ENCODE measurements at places on chromosomes 1 and 21. TPM values are rescaled to one million over a fixed set of nuclear protein-coding genes. Genes with fewer than 3 reads are reported as not detected.

GRCh38 chr1:200464784-200465400 is 55.1 kb upstream of the ZNF281 start:
- DNase-seq: no peak

DNA sequence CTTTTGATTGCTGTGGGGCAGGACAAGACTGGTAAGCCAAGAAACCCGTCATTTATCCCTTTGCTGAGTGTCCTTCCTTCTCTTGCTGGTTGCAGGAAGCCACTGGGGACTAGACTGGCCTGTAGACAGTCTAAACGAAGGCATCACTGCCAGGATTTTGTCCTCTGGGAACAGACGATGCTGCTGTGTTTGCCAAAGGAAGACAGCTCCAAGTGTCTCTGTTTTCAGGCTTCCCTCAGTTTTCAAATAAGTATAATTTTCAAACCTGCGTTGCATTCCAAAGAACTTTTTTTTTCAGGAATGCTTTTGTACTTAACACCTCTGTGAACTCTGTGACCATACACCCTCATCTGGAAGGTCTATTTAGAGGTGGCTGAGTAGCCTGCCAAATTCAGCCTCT is 269.4 kb downstream of the HLX start:
- DNase-seq: no peak

GRCh38 chr1:41622402-41622801 is 137.9 kb upstream of the EDN2 start:
- no peak for DNase-seq

The RGS18 gene
- total RNA-seq: 3.0 TPM

All from ascending aorta (tissue), 2 donors.